ENCODE measurements at places on chromosomes 13 and 19. TPM values are rescaled to one million over a fixed set of nuclear protein-coding genes. Genes with fewer than 3 reads are reported as not detected.

PMIS2 gene
- polyA plus RNA-seq: not detected

- DNase-seq: no peak
These were observed 312.7 kb downstream of the FGF14 start for GRCh38 chr13:102089177-102089576.

DNA sequence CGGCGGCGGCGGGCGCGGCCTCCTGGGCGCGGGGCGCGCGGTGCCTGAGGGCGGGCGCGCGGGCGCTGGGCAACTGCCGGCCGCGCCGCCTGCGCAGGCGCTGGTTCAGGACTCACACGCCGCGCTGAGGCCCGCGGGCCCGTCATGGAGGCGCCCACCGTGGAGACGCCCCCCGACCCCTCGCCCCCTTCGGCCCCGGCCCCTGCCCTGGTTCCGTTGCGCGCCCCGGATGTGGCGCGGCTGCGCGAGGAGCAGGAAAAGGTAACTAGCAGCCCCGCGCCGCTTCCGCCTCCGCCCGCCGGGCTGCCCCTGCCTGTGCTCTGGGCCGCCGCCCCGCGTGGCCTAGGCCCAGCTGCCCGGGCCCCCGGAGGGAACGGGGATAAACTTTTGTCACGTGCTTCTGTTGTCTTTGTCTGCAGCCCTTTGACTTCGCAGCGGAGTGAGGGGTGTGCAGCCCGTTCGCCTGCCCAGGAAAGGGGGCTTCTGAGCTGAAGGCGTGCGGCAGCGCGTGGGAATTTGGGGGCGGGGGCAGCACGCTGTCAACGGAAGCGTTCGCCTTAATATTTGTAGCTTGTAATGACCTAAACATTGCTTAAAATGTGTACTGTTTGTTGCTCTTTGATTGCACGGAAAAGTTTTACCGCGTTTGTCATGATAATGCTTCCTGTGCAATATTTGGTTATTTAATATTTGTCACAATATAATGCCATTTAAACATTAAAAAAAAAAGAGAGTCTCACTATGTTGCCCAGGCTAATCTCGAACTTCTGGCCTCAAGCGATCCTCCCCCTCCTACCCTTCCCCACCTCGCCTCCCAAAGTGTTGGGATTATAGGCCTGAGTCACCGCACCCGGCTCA is 594 bp downstream of the URI1 start:
- no peak for DNase-seq

WDR87 gene
- polyA plus RNA-seq: not detected

- no peak for DNase-seq
These were observed 37.5 kb upstream of the SACS start for GRCh38 chr13:23470790-23471614.

GRCh38 chr19:52542984-52543664 is 15.7 kb downstream of the ZNF808 start:
- no peak for DNase-seq

DNA sequence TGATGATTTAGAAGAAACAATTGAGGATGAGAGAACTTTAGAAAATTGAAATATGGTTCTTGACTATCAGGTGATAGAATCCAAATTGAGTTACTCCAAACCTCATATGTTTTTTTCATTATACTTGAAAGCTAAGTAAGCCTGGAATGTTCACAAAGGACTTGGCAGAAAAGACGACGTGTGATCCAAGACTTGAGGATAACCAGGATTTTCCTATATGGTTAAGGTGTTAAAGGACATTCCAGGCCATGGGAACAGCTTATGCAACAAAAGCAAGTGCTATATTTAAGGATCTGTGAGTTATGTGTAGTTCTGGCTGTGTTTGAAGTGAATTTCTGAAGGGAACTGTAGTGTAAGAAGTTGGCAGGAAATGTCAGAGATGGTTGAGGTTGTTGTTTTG is 52.5 kb downstream of the SLITRK1 start:
- DNase-seq: no peak

Measured in right renal cortex interstitium (tissue), 3 donors.